ENCODE measurements at places on chromosomes 1 and 21. TPM values are rescaled to one million over a fixed set of nuclear protein-coding genes. Genes with fewer than 3 reads are reported as not detected.

DCAF6 gene
- total RNA-seq = 49.0 TPM

GRIK3 gene
- 0.03 TPM for total RNA-seq

DNA sequence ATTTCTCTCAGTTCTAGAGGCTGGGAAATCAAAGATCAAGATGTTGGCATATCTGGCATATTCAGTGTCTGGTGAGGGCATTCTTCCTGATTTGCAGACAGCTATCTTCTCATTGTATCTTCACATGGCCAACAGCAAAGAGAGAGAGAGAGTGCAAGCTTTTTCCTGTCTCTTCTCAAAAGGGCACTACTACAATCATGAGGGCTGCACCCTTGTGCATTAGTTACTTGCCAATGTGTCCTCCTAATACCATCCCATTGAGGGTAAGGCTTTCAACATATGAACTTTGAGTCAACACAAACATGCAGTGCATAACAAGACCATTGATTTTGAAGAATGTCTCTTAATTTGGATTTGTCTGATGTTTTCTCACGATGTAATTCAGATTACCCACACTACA, 78.0 kb downstream of the CCDC30 start:
- no peak for DNase-seq

- peak; percentile 62 for DNase-seq
Measured at GRCh38 chr1:12180903-12181302, 14.1 kb downstream of the TNFRSF1B start.

AMY1A gene
- total RNA-seq = not detected
